Cardiac muscle cell (in vitro differentiated cells and primary cell): ENCODE measurements at places on chromosomes 12 and 14.
A peak's percentile ranks its signal among the peaks of the same experiment; 100 is the strongest.

- no peak for DNase-seq
These were observed 54.8 kb upstream of the DYRK2 start for GRCh38 chr12:67593461-67594330.

DNA sequence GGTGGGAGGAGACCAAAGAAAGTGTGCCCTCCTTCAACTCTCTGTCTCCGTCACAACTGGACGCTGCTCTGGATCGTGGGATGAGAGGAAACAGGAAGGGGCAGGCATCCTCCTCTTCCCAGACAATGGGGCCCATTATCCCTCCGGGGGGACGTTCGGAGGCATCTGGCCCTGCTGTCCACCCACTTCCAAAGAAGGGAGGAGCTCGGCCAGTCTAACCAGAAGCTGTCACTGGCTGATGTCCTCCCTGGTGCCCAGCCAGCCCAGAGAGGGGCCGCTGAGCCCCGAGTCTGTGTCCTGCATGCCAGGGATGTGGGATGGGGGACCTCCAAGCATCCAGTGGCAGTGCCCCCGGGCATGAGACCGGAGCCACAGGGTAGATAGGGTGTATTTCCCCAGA is 39.8 kb upstream of the MEG3 start:
- DNase-seq = peak; percentile 75

DNA sequence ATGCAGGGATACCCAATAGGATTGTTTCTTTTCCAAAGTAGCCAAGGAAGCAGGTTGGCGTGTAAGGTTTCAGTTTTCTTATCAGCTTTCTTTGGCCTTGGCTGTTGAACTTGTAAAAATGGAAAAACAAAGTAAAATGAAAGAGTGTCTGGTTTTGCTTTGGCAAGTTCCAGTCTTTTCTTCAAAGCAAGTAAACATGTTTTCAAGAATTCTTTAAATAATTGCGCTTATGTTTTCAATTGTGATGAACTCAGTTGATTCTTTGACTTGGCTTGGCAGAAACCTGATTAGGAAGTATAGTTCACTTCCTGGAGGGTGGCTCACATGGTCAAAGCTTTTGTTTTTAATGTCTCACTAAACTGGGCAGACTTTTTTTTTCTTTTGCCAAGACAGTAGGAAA is 112.2 kb upstream of the USP44 start:
- DNase-seq = peak; percentile 24

- DNase-seq = no peak
These were observed 656.0 kb upstream of the MDGA2 start for GRCh38 chr14:48331421-48331820.

- no peak for DNase-seq
These were observed 20.5 kb downstream of the CKB start for GRCh38 chr14:103501921-103502669.

DNA sequence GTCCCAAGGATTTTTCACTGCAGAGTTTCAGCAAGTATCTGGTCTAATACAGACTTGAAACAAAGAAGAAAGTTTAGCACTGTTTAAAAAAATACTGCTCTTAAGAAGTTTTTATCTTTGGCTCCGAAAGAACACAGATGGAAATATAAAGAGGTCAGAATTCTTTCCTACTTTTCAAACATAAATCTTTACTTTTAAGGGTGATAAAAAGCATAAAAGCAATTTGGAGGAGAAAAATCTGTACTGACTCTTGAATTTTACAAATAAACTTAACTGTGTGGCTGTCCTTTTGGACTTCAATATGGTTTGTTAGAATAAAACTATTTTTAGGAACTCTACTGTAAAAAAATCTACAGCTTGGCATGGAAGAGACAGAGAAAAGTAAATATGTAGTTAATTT is 27.6 kb upstream of the ISM2 start:
- no peak for DNase-seq
